ENCODE measurements at places on chromosomes 3 and 15.

- DNase-seq: no peak
Observed at GRCh38 chr3:1068985-1069384, 23.8 kb upstream of the CNTN6 start.

DNA sequence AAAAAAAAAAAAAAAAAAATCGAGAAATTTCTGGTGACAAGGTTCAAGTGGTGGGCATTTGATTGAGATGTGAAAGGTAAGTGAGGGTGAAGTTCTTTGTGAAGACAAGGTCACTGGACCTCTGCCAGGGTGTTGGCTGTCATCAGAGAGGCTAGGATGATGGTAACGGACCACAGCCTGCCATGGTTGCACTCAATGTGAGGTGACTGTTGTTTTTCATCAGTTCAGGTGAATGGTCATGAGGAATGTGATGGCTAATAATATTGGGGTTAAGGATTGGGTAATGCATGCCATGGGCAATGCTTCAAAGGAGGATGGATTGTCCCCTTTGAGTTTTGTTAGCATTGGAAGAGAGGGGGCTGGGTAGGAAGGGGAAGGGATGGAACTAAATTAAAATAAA lies 4.3 kb upstream of the ALPK3 start:
- DNase-seq: no peak

- DNase-seq: no peak
Observed at GRCh38 chr3:119616056-119616455, 18.4 kb downstream of the PLA1A start.

DNA sequence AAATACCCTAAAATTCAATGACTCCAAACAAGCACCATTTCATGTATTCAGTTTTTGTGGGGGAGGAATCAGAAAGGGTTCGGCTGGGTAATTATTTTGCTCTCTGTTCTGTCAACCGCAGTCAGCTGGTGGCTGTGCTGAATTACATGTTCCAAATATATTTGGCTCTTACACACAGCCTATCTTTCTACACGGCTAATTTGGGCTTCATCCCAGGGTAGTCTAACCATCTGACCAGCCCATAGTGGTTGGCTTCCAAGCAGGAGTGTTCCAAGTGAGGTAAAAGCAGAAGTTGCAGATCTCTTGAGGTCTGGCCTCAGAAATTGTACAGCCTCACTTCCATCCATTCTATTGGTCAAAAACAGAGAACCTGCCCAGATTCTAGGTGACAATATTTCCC lies 760.8 kb upstream of the SEMA6D start:
- no peak for DNase-seq

- no peak for DNase-seq
Observed at GRCh38 chr15:64193971-64194370, 31.1 kb upstream of the PPIB start.

DNA sequence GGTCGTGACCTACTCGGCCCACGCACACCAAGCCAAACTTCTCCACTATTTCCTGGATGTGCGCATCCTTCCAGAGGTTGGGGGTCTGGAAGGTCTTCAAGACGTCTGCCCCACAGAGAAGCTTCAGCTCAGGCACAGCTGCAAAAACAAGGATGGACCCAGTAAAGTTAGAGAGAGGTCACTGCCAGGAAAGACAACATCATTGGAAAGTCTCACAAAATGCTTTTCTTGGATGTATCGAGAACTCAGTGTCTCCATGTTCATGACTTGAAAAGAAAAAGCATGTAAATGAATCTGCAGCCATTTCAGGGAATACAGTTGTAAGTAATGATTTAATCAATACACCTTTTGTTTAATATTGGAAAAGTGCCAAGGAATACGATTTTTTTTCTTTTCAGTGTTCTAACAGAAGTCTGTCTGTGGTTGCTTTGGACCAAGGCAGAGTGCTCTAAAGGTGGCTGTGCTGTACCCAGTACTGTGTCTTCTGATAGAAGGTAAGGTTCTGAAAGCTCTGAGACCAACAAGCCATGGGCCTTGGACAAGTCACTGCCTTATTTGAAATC lies 21.8 kb upstream of the RBP1 start:
- no peak for DNase-seq

GRCh38 chr3:168156479-168156878 lies 60.8 kb upstream of the GOLIM4 start:
- no peak for DNase-seq

- DNase-seq: no peak
Observed at GRCh38 chr3:144096016-144096415, 124.4 kb downstream of the DIPK2A start.

- DNase-seq: no peak
Observed at GRCh38 chr3:23302271-23302670, 99.1 kb downstream of the UBE2E2 start.

- DNase-seq: no peak
Observed at GRCh38 chr3:187845826-187846225, 100.6 kb upstream of the BCL6 start.

DNA sequence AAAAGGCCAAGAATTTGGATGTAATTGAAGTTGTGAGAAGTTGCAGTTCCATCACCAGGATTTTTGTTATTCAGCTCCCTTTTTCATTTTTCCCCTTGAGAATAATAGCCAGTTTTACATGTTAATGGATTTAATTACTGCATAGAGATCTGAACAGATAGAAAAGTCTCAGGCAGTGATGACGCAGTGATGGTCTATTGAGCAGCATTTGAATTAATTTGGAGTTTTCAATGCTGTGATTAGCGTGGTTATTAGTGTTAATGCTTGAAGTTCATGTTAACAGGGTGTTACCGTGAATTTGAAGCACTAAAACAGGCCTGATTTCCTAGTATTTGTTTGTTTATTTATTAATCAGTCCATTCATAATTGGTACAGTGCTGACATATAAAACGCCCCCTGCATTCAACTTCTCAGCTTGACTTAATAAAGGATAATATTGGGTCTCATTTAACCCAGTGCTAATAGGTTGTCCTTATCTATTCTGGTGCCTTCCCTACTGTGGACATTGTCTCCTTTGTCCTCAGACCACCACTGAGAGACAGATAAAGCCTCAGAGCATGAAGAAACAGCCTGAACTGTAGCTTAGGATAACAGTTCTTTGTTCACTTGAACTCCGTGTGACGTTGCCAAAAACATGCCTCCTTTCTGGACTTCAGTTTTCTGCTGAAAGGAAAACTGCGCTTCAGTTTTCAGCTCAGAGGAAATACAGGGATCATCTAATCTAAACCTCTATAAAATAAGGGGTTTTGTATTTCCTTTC lies 82.4 kb downstream of the RTP4 start:
- no peak for DNase-seq

GRCh38 chr3:192812743-192813383 lies 85.5 kb upstream of the FGF12 start:
- no peak for DNase-seq

DNA sequence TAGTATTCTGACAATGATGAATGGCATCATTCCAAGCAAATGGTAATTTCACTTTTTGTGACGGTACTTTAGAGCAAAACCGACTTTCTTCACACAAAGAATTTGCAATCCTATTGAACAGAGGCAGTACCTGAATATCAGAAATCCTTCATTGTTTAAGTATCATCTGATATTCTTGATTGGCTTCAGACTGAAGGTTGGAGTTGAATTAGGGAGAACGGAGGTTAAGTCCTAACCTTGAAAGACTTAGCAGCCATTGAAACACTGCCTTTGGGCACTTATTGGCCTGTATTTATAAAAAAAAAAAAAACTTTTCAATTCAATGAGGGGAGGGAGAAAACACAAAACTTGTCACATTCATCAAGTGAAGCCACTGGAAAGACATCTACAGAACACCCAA lies 89.0 kb downstream of the MECOM start:
- DNase-seq: no peak

- no peak for DNase-seq
Observed at GRCh38 chr15:99707473-99708270, 25.6 kb downstream of the LYSMD4 start.

Data from activated effector memory CD4-positive, alpha-beta T cell treated with Interleukin-2 at 50 U/mL for 16 hours (primary cell).